CD4-positive, alpha-beta T cell (primary cell): ENCODE measurements at places on chromosomes 11 and 22.

- H3K36me3 ChIP-seq: peaks cover 10% of the 10 kb centered on the region
- no peak for DNase-seq
These were observed 915 bp upstream of the SREBF2 start for GRCh38 chr22:41831828-41832552.

- no peaks in the 10 kb centered on the region for H3K36me3 ChIP-seq
- no peaks in the 10 kb centered on the region for H3K4me1 ChIP-seq
- DNase-seq: no peak
- no peak overlapping the region for H3K4me3 ChIP-seq
- no peaks in the 10 kb centered on the region for H3K27me3 ChIP-seq
- no peak overlapping the region for H3K27ac ChIP-seq
These were observed 120.4 kb upstream of the RAG2 start for GRCh38 chr11:36718451-36718850.

DNA sequence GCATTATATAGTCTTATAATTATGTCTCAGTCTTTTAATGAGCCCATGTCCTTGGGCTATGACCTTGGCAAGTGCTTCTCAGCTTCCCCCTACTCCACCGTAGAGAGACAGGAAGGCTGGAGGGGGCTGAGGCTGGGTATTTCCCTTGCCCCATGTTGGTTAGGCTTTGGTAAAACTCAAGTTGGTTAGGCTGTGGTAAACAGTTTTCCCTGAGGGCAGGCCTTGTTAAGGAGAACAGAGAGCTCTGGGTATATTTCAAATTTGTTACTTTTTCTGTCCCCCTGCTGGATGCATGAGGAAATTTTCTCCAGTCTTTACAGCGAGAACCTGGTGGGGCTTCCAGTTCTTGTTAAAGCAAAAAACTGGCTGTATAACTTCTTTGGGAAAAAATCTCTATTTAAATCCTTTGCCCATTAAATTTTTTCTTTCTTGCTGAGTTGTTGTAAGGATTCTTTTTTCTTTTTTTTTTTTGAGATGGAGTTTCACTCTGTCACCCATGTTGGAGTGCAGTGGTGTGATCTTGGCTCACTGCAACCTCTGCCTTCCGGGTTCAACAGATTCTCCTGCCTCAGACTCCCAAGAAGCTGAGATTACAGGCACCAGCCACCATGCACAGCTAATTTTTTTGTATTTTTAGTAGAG, 12.2 kb upstream of the DCHS1 start:
- no peaks in the 10 kb centered on the region for H3K27me3 ChIP-seq
- peaks cover 32% of the 10 kb centered on the region for H3K4me1 ChIP-seq

DNA sequence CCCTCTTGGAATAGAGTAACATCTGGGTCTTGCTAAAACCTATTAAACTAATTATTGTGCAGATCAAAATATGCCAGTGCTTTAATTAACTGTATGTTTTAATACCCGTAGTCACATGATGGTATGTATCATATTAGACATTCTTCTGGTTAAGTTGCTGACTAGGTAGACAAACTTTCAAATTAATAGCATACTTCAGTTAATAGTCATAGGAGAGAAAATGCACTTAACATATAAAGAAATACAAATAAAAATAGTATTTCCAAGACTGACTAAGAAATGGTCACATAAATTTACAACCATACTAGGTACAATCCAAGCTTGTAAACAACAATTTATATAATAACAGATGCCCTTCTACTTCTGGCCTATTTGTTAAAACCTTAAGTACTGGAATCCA, 7.6 kb upstream of the EXPH5 start:
- no peak overlapping the region for H3K4me3 ChIP-seq
- H3K27ac ChIP-seq: no peak overlapping the region
- no peak for DNase-seq
